ENCODE measurements at places on chromosomes 4 and X.

- no peak for DNase-seq
These were observed 38.7 kb downstream of the DCHS2 start for GRCh38 chr4:154452798-154453346.

DNA sequence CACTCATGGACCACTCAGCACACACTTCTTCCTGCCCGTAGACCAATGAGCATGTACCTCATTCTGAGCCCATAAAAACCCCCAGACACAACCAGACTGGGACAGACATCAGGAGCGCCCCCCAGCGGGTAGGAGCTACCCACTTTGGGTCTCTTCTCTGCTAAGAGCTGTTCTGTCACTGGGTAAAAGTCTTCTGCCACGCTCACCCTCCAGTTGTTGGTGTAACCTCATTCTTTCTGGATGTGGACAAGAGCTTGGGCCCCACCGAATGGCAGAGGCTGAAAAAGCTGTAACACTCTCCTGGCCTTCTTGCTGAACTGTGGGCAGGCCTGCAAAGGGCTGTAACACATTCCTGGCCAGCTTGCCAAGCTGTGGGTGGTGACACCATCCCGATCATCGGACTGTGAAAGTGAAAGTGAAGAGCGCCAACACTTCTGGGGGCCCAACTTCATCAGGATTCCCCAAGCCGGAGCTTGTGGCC lies 137.6 kb downstream of the TECRL start:
- no peak for DNase-seq

DNA sequence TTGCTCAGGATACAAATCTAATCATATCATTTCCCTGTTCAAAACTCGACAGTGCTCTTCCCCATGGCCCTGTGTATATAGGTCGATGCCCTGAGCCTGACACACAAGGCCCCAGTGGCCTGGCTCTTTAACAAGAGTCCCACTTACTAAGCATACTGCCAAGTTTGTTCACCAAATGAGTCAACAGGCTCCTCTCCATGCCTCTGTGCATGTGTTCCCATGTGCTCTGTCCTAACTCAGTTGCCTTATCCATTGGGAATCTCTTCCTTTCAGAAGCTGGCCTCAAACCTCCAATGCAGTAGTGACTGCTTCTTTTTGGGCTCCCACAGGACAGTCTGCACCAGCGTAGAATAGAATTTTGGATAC lies 18.9 kb upstream of the CXCR3 start:
- DNase-seq, result no peak

- DNase-seq, result no peak
These were observed 249.1 kb downstream of the RPA4 start for GRCh38 chrX:97132664-97133415.

DNA sequence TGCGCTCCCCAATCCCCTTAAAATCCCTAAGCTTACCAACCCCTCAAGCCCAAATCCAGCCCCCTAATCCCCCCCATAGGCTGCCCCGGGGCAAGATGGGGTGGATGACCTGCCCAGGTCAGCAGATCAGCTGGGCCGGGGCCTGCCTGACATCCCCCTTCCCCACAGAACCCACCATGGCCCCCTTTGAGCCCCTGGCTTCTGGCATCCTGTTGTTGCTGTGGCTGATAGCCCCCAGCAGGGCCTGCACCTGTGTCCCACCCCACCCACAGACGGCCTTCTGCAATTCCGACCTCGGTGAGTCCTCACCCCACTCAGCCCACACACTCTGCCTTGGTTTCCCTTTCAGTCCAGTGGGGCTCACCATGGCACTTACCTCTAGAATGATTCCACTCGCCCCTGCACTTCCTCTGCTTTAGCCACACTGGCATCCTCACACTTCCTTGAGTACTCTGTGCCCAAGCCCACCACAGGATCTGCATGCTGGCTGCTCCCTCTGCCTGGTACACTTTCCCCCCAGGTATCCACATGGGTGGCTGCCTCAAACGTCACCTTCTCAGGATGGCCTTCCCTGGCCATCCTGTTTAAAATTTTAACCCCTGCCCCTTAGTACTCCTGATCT lies 1.1 kb downstream of the TIMP1 start:
- DNase-seq, result no peak

GRCh38 chr4:37656649-37657048 lies 29.5 kb downstream of the RELL1 start:
- no peak for DNase-seq

DNA sequence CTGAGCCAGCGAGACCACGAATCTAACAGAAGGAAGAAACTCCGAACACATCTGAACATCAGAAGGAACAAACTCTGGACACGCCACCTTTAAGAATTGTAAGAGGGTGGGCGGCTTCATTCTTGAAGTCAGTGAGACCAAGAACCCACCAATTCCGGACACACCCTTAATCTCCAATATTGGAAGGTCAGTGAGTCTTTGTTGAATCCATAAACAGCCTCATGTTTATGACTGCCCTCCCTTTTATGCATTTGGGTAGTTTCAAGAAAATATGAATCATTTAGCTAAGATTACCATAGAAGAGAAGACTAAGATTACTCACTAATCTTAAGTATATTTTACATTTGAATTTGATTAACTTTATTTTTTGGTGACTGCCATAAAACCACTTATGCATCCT lies 48.5 kb downstream of the VCX2 start:
- DNase-seq, result no peak

DNA sequence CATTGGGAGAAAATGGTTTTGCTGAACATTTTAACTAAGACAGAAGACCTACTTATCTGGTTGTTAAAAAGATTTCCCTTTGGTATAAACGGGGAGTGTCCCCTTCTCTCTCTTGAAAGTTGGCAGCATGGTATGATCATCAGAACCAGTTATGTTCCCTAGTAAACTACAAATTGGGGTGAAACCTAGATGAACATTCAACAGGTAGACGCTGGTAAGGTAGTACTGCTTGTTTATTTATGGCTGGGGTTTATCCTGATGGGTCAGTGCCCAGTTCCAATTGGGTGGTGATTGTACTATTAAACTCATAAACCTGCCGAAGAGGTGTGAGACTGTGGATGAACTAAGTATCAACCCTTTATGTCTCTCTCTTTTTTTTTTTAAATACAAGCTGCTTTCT lies 100.5 kb downstream of the MBNL3 start:
- no peak for DNase-seq

DNA sequence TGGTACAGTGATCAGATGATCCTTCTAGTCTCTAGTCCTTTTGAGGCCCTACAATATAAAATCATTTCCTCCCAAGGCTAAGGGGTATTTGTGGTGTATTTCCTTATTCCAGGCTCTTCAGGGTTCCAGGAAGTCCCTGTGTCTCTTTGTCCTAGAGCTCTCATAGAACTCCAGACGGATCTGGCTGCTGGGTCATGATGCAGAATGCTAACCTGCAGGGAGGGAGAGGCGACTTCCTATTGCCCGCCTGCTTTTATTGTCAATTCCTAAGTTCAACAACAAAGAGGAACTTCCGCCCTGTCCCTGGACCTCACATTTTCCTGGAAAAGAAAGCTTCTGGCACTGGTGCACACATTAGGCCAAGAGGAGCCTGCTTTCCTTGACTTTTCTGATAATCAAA lies 45.9 kb upstream of the ZNF827 start:
- DNase-seq, result no peak

- DNase-seq, result no peak
These were observed 2.2 kb downstream of the SOX3 start for GRCh38 chrX:140502491-140503237.

DNA sequence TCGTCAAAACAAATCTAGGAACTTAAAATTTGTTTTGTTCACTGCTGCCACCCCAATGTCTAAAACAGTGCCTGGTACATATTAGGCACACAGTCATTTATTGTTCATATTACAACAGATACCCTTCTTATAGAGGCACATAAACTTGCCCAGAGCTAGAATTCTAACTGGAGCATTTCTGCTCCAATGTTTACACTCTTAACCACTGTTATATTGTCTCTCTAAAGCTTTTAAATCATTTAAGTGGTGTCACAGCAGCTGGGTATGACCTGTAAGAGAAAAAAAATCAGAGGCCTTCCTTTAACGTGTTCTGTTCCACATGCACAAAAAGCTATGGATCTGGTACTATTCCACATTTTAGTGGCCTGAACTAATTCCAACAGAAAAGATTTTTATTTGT lies 3.0 kb downstream of the UBE2D3 start:
- no peak for DNase-seq

DNA sequence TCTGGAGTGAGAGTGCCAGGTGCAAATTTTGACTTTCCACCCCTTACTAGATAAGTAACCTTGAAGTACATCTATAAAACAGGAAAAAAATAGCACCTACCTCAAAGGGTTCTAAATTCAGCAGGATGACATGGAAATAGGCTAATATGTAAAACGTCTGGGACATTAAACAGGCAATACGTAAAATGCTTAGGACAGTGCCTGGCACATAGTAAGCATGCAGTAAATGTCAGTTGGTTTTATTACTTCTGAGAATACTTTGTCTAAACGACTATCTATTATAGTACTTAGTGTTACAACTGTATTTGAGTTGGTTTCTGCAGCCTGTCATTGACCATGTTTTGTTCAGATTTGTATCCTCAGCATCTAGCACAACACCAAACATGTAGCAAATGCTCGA lies 70.8 kb downstream of the ARX start:
- DNase-seq, result no peak

- no peak for DNase-seq
These were observed 20.6 kb upstream of the APELA start for GRCh38 chr4:164856396-164856795.

All from stimulated activated CD8-positive, alpha-beta memory T cell treated with anti-CD3 and anti-CD28 coated beads, Interleukin-15, amount 100 ng/mL, for 4 hours (primary cell).